Lung (tissue), 17 donors: ENCODE measurements at places on chromosomes 6 and 20. TPM values are rescaled to one million over a fixed set of nuclear protein-coding genes. Genes with fewer than 3 reads are reported as not detected.

DNA sequence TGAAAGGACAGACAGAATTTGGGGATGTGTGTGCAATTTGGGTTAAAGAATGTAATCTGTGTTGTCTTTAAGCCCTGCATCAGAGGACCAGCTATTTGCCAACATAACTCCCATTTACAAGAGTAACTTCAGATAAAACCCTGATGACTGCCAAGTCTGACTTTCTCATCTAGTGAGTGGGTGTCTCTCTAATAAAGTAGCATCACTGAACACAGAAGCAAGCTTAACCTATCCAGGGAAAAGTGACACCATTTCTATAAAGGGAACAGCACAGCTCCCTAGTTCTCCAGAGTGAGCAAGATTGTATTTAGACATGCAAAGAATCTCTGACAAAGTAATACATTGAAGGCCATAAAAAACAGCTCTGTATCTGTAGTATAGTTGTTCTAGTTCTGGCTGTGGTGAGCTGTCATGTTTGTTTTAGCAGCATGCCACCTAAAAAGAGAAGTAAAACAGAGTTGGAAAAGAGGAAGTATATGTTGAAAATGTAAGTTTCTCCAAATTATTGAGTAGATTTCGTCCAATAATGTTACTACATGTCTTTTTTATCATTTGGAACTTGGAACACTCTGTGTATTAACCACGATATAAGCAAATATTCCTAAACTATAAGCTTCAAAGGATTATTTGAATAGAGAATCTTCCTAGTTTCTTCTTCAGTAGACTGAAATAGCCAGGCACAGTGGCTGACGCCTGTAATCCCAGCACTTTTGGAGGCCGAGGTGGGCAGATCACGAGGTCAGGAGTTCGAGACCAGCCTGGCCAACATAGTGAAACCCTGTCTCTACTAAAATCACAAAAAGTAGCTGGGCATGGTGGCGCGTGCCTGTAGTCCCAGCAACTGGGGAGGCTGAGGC lies 8.8 kb upstream of the PIM1 start:
- H3K4me1 ChIP-seq, result no peaks in the 10 kb centered on the region
- no peak for DNase-seq
- no peak overlapping the region for H3K4me3 ChIP-seq

DNA sequence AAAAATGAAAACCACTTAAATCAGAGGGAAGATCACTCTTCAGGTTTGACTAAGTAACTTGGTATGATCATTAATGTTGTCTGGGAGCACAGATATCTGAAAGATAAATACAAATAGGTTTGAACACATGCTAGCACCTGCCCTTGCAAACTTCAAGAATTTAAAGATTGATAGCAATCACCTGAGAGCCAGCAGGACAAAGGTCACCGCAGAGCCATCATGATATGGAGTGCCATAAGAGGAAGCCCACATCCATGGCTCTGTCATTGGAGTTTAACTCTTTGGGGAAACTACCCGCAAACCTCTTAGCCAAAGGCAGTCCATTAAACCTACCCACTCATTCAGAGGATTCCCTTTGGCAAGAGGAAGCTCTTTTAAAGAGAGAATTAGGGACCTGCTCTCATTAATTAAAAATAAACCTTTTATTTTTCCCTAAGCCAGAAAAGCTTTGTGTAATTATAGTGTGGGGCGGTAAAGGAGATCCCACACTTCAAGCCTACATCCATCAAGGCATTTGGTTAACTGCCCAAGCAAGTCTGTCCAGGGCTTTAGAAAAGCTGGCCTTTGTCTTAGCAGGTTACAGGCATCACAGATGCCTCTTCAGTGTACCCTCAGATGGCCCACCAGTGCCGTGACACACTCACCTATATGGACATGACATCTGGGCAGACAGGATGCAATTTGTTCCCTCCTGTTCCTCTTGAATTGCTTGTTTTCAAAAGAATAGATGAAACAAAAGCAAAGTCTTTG lies 73.0 kb downstream of the SASH1 start:
- DNase-seq, result no peak
- H3K36me3 ChIP-seq, result no peaks in the 10 kb centered on the region
- H3K4me1 ChIP-seq, result no peaks in the 10 kb centered on the region
- no peak overlapping the region for H3K27ac ChIP-seq

- no peaks in the 10 kb centered on the region for H3K4me1 ChIP-seq
- H3K4me3 ChIP-seq, result no peak overlapping the region
- no peak overlapping the region for H3K27ac ChIP-seq
- no peak for DNase-seq
- H3K27me3 ChIP-seq, result no peaks in the 10 kb centered on the region
- H3K36me3 ChIP-seq, result no peaks in the 10 kb centered on the region
These were observed 1038.4 kb upstream of the FLRT3 start for GRCh38 chr20:15375836-15376235.

DNA sequence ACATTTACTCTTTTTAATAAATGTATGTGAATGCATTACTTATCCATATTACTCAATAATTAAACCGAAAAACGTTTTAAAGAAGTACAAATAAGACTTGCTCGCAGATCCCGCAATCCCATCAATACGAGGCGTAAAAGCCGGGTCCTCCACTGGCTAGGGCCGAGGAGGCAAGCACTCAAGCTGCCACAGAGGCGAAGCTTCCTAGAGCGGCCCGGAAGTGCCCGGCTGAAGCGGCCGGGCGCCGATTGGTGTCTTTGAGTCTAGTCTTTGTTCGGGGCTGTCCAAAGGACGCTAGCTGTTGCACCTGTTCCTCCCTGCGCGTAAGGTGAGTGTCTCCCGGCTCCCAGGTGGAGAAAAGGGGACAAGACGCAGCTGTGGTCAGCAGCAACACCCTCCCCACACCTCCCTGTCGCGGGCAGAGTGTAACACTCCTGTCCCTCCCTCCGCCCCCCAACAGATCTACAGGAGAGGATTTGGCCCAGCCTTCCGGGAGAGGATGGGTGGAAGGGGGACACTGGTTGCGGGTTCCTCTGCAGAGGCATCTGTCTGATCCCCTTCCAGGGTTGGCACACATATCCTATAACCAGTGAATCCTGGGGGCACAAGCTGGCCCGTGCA lies at the start of gene ZSCAN16:
ZSCAN16 (plus strand) TSS at position 260 of the 621 bp plus-strand sequence. CDS start 835 bp downstream, outside the sequence.
- peak within 1 kb of the TSS; percentile 88 for H3K27ac ChIP-seq
- no peaks in the 10 kb centered on the region for H3K27me3 ChIP-seq
- peak within 1 kb of the TSS; percentile 65 for H3K4me3 ChIP-seq
- peaks cover 13% of the 10 kb centered on the region for H3K4me1 ChIP-seq

Gene SLC17A3
- total RNA-seq, result not detected

Gene SAMD3
- total RNA-seq, result 2.8 TPM
